ENCODE measurements at places on chromosomes 1 and 21. TPM values are rescaled to one million over a fixed set of nuclear protein-coding genes. Genes with fewer than 3 reads are reported as not detected.

DNA sequence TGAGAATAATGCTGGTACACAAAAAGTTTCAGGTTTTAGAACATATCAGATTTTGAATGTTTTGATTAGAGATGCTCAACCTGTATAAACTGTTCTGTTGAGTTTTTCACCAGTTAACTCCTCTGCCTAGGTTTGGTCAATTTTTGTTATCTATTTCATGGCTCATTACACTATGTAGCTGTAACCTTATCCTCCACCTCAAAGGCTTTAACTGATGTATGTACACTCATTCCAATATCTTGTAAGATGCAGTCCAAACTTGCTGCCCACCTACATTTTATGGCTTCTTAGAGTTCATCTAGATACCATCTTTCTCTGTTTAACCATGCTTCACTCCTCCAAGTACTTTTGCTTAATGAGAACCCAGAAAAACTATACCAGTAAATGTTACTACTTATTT lies 107.8 kb downstream of the EIF4G3 start:
- no peak for DNase-seq

GRCh38 chr1:219279017-219279770 lies 105.5 kb downstream of the LYPLAL1 start:
- DNase-seq, result no peak

DNA sequence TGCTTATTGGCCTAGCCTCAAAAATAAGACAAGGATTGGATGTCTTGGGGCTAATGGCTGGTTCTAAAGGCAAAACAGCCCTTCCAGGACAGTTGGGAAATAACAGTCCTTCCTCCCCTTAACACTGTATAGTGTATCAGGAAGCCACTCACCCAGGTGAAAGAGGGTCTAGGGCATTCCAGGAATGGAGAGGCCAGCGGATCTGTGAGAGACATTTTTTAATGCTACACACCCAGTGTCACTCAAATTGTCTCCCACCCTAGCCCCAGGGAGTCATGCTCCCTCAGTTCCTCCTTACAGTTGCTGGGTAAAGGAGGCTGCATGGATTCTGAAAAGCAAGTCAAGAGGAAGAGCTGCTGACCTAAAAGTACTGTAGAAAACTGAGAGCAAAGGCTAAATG lies 24.1 kb upstream of the EXO1 start:
- no peak for DNase-seq

DNA sequence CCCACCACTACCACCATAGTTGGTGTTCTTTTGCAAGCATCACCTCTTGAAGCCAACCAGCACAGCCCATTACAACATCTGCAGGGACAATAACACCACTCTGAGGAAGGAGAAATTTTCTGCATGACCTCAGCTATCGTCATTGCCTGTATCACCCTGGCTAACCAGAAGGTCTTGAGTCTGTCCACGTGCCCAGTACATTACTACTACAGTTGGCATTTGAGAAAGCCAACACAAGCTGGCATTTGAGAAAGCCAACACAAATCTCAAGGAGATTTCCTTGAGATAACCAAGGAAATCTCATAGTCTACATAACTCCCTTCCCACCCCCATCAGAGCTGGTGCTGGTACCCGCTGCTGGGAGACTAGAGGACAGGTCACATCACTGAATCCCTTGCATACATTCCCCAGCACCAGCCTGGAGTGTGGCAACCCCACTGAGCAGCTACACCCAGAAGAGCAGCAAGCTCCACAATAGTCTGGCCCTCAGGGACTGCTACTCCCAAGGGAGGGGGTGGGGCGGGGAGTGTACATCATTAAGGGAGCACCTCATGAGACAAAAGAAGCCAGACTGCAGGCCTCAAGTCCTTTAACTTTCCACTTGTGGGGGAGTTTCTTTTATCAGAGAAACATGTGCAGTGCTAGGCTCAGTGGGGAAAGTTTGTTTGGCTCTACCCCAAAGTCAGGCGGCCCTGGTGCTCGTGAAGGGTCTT lies 46.0 kb upstream of the GUCA2A start:
- no peak for DNase-seq

DNA sequence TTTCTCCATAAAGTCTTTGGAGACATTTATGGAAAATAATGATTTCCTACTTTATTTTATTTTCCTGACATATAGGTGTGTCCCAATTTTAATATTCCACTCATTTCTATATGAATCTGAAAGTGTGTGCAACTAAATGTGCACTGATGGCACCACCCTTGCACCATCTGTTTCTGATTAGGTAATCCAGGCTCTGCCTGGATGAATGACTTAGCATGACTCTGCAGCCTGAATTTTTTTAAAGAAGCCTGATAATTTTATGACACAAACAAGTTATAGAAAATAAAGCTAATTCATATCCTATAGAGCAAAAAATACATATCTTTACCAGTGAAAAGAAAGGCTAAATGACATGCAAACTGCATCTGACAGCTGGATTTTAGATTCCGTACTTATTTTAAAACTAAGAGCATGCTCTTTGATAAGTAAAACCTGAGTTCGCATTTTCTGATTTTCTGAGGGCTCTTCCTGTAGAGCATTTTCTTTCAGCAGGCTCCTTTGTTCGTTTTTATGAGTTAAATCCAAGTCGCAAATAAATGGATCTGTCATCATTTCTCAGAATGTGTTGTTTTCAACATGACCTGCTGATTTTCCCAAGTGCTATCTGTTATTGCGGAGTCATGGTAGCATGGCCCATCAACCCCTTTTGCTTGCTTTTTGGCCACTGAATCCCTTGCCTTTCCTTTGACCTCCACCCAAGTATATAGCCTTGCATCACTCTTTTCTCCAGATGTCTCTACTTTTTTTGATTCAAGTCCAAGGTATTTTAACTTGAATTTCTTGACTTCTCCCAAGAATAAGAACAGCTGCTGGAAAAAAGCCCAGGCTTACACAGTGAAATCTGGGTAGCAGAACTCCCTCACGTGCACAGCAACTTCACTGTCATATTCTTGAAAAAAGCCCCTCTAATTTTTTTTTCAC lies 52.8 kb upstream of the LYPLAL1 start:
- no peak for DNase-seq

DNA sequence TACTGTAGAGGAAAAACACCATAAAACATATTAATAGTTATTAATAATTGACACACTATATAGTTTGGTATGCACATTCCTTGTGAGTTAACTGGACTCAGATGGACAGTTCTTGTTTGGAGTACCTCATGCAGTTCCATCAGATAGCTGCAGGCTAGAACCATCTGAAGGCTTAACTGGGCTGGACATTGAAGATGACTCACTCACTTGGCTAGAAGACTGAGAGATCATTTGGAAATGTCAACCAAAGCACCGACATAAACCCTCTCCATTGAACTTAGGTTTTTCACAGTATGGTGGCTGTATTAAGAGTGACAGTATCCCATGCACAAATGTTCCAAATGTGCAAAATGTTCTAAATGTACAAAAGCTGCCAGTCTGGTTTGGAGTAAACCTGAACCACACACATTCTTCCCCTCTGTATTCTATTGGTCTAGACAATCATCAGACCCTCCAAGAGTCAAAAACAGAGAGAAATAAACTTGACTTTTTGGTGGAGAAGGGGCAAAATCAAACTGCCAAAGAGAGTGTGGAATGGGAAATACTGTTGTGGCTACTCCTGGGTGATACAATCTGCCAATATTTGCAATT lies 708.4 kb downstream of the KCNT2 start:
- DNase-seq, result no peak

DNA sequence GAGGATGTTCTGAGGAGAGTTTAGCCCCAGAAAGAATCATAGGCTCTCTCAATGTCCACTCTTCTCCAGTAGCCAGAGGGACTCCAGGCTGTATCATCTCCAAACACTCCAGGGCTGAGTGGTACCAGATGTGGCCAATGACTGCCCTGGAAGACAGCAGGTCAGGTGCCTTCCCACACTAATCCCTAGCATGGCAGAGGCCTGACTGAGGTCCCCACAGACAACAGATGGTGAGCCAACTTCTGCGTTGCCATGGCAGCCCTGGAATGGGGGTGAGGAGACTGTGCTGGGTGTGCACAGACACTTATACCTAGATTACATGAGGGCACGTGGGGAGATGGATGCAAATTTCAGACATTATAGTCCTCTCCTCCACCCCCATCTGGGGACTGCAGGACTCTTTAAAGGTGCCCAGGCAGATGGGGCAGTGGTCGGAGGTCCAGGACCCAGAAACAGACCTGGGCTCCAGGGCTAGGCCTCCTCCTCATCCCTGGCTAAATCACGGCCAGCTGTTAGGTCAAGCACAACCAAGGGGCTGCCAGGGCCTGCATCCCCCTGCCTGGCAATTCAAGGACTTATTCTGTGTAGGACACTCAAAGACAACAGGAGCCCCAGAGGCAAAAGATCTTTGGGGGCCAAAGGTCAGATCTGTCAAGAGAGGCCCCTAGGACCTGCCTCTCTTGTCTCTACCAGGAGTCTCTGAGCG lies 42.9 kb downstream of the CAMK2N1 start:
- DNase-seq, result no peak

GRCh38 chr1:88169939-88170338 lies 514.1 kb upstream of the PKN2 start:
- DNase-seq, result no peak

GRCh38 chr1:177219554-177220458 lies 49.0 kb downstream of the BRINP2 start:
- no peak for DNase-seq

DNA sequence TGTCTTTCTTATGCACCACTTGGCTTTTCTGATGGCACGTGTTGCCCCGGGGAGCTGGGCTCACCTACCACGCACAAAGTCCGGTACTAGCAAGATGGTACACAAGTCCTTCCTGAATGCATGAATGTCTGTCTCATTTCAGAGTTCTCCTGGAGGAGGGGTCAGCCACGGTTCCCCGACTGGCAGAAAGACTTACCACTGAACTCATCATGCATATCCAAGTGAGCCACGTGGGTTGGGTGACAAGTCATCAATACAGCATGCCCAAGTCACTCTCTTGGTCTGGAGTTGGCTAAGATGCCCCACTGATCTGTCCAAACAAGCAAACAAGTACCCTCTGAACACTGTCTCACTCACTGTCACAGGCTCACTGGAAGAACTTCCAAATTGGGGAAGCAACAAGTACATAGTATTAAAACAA lies 28.6 kb upstream of the MX1 start:
- DNase-seq, result no peak

- no peak for DNase-seq
Measured at GRCh38 chr1:180213401-180214170, 16.5 kb upstream of the LHX4 start.

DNA sequence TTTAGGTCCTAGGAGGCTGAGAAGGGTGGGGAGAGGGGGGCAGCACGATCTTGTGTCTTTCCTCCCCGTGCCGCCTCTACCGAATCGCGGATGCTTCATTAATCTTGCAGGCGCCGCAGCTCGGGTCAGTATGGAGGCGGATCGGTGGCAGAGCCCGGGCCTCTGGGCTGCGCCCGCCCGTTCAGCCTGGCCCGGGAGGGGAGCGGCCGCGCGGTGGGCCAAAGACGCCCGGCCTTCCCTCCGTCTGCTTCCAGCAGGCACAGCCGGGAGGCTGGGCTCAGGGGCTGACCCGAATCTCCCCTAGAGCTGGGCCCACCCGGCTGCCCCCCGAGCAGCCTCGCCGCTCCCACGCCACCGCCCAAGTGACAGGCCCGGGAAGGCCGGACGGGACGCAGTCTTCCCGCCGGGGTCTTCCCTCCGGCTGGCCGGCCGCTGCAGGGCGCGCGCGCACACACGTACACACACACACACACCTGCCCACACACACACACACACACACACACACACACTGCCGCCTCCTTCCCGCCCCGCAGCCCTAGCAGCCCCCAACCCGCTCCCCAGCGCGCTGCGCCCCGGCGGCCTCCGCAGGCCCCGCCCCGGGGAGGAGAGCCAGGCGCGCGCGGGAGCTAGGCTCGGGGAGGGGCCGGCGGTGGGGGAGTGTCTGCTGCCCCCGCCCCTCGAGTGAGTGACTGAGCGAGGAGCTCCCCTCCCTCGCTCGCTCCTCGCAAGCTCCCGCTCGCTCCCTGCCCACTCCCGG lies at the start of gene C1orf21:
C1orf21 (plus strand) TSS at position 718 of the 757 bp plus-strand sequence. CDS start 90,481 bp downstream, outside the sequence.
- DNase-seq, result peak; percentile 95

DNA sequence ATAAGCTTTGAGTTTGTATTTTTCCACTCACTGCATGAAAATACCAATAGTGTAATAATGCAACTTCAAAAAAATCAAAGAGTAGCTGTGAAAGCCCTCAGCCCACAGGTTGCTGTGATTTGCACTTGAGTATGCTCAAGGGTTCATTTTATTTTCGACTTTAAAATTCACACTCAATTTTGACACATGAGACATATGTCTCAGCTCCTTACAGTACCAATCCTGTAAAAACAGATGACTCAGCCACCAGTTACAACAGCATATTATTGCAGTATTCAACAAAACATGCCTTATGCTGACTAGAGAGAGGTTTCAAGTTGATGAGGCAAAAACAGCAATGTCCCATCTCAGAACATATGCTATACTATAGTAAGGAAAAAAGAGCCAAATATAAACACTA lies 66.1 kb downstream of the CYYR1 start:
- no peak for DNase-seq

DNA sequence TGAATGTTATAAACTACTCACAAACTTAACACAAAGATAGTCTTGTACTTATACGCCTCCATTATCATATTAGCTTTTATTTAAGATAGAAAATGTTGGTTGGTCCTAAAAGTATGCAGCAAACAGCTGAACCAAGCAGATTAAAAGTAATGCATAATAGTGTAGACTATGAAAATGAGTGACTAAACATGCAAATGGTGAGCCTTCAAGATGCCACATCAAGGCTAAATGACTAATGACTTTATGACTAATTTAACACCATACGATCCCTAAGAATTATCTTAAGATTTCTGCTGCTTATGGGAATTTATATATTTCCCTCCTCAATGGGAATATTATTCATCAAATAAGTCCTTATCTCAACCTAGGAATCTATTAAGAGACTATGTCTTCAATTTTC lies 4.6 kb downstream of the GPATCH2 start:
- no peak for DNase-seq

- no peak for DNase-seq
Measured at GRCh38 chr21:42684109-42684916, 30.9 kb downstream of the PDE9A start.

DNA sequence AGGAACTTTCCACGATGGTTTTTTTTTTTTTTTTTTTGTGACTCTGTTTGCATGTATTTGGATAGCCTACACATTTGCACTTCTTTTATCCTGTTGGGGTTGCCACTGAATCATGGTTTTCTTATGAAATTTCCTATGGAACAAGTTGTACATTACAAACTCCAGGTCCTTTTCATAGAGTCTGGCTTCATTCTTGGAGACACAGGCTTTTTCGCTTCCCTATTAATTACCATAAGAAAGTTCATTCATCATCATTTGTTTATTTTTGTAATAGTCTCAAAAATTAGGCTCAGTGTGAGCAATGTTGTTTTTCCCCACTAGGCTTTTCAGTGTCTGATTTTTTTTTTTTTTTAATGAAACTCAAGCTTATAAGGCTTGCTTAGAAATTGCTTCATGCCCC lies 179.4 kb downstream of the FMN2 start:
- DNase-seq, result no peak

GJA4 gene
- total RNA-seq, result 0.86 TPM

TEDDM1 gene
- total RNA-seq, result not detected

OPTC gene
- not detected for total RNA-seq

TFF2 gene
- not detected for total RNA-seq

SPATA45 gene
- total RNA-seq, result not detected

LPAR3 gene
- 0.90 TPM for total RNA-seq

PLPP3 gene
- total RNA-seq, result 0.12 TPM

AMY1C gene
- total RNA-seq, result not detected

BATF3 gene
- 137 TPM for total RNA-seq

SYNC gene
- not detected for total RNA-seq

KCNQ4 gene
- total RNA-seq, result 0.24 TPM

Data from natural killer cell treated with Interleukin-12 subunit alpha and Interleukin-12 subunit beta and Interleukin-15 and Interleukin-18, amount 100 ng/mL, for 72 hours (primary cell).